ENCODE measurements at places on chromosomes 6 and 20.

DNA sequence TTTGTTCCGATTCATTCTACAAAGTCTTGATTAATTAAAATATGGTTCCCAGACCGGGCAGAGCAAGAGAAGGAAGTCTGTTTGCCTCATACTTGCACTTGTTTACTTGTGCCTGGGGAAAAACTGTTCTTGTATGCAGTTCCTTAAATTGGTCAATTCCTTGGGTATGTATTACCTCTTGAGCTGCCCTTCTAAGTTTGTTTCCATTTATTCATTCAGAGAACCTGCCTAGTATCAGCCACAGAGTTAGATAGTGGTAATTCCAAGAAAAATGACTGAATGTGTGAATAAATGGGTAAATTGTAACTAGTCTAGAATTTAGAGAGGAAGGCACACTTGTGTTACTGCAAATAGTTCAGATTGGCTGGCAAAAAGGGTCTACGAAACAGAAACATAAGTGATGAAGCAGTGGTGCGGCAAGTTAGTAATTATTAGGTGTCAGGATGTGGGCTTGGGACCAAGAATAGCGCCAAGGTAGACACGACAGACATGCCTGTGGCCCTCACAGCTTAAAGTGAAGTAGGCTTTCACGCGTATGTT is 525 bp upstream of the MAK start:
- DNase-seq, result peak; percentile 18

DNA sequence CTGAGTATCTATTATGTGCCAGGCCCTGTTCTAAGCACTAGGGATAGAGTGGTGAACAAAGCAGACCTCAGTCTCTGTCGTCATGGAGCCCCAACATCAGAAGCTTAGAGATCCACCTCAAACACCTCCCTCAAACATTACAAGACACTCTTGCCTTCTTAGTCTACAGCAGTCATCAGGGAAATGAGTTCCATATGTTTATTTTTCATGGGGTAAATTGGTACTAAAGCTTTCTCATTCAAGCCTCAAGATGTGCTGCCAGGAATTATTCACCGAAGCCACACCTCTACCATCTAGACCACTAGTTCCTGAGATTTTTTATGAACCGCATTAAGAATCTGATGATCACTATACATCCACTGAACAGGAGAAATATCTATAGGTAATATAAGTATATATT is 59.0 kb upstream of the TFB1M start:
- DNase-seq, result no peak

DNA sequence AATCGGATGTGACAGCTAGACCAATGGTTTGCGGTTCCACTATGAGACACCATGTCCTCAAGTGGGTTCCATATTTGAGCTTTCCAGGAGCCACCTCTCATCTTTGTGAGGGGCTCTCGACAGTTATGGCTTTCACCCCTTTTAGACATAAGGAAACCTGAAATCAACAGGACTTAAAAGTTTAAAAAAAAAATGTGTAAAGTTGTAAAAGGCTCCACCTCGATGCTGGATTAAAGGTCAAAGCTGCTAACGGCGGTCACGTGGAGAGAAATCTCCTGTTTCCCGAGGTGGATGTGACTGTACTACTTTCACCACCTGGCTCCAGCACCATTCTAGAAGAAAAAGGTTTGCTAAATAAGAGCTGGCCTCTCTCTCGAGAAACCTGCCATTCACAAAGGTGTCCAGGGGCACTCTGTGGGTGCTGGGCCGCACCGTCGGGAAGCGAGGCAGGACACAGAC is 542 bp downstream of the ATP5F1E start:
- no peak for DNase-seq

DNA sequence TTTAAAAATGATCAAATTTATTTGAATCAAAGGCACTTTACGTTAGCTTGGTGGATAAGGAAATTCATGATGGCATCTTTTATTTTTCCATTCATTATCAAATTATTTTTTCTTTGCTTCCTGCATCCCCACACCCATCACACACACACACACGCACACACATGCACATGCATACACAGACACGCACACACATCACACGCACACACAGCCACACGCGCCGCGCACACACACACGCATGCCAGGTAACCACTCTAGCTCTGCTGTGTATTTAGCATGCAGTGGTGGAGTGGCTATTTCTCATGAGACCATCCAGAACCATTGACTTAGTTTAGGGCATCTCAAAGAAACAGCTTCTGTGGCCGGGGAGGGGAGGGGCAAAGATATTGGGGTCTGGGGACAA is 47.0 kb downstream of the GNAS start:
- no peak for DNase-seq

- DNase-seq, result no peak
Measured at GRCh38 chr6:46044881-46045617, 29.4 kb upstream of the CLIC5 start.

DNA sequence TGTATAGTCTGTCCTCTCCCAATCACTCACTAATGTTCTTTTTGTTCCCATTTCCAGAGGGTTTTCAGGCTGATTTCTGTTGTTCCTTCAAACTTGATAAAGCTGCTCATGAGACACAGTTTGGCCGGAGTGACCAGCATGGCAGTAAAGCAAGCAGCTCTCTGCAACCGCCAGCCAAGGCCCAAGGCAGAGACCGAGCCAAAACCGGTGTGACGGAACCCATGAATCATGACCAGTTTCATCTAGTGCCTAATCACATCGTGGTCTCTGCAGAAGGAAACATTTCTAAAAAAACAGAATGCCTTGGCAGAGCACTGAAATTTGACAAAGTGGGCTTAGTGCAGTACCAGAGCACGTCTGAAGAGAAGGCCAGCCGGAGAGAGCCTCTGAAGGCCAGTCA is 14.8 kb upstream of the RPL7L1 start:
- DNase-seq, result no peak

DNA sequence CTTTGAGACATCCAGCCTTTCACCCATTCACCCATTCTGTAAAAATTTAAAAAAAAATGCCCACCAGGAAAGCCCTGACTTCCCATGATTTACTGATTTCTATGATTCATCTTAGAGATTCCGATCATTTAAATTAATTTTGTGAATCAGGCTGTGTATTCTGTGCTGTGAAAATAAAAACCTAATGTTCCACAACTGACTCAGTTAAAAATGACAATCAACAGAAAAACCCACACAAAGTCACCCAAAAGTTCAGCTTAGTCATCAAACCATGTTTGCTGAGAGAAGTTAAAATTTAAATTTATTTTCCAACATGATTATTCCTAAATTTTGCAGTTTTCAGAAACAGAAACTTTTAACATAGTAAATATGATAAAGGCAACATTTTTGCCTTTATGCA is 509.9 kb downstream of the TENT5A start:
- DNase-seq, result no peak

DNA sequence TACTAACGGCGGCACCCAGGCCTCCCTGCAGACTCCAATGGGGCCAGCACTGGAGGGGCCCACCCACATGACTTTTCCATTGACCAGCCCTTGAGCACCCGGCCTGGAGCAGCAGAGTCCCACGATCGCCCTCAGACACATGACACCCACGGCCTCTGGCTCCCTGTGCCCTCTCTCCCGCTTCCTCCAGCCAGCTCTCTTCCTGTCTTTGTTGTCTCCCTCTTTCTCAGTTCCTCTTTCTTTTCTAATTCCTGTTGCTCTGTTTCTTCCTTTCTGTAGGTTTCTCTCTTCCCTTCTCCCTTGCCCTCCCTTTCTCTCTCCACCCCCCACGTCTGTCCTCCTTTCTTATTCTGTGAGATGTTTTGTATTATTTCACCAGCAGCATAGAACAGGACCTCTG is 26.1 kb upstream of the FANCE start:
- no peak for DNase-seq

DNA sequence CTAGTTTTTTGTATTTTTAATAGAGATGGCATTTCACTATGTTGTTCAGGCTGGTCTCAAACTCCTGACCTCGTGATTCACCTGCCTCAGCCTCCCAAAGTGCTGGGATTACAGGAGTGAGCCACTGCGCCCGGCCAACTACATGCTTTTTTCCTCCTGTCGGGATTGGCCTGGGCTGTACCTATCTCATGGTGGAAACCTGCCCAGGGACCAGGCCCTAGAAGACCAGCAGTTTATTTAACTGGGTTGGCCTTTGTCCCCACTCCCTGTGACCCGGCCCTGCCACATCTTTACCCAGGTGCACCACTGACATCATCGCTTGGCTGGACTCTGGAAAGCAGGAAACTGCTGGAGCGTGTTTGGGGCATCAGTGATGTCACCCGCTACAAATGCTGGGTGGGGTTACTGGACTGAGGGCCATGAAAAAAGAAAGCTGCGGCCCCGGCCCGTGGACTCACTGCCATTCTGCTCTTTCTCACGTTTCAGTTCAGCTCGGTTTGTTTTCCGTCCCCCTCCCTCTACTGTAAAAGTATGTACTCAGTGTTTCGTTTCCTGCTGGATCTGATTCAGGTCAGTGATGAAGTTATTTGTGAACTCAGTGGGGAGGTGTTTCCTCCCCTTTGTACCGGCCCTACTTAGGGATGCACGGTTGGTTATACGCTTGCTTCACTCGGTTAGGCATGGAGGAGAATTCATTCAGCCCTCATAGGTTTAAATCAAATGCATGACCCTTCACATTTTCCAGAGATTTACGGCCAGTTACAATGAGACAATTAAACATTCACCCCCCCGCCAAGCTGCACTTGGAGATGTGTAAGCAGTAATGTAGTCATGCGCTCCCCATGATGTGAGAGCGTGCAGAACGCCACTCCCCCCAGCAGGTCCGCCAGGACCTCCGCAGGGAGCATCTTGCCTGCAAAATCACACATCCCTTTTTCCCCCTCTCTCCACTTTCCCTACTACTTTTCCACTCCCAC is 179.3 kb downstream of the MTHFD1L start:
- DNase-seq, result no peak

DNA sequence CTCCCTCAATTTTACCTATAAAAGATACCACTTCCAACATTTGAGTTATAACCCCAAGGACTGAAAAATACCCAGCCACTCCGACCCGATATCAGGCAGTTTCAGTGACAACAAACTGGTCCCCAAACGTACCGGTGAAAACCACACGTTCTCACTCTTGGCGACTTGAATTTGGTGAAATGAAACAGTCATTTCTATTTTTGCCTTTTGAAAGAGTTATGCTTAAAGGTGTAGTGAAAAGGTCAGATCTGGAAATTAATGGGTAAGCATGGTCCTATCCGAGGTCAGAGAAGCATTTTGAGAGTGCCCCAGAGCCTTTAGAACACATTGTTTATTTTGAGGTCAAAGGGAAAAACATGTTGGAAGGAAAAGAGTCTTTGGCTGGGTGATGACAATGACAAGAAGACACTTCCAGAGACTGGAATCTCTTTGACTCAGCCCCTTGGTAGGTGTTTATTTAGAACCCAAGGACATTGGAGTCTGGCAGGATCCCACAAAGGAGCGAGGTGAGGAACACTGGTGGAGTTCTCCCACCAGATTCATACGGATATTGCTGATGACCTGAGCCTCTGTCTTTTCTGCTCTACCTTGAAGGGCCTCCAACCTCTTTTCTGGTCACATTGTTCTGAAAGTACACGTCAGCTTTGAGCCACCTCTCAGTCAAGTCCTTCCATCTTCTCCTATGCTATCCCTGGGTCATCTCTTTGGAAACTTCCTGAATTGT is 235.0 kb downstream of the GMPR start:
- no peak for DNase-seq

- DNase-seq, result no peak
Measured at GRCh38 chr6:122571888-122572287, 38.3 kb upstream of the PKIB start.

- DNase-seq, result no peak
Measured at GRCh38 chr20:8375898-8376297, 243.8 kb downstream of the PLCB1 start.

DNA sequence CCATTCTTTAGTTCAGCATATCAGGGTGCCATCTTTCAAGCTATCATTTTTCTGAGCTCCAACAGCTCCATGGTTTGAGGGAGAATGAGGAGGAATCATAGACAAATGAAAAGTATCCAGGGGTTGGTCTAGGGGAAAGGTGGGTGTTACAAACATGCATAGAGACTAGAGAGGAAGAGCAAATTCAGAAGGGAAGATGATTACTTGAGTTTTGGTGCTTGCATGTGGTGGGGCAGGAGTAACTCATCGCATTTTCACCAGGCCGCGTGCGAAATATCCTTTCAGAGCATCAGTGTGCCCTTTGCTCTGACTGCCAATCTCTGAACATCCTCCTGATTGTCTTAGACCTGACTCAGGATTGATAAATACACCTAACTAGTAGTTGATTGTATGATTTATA is 7.7 kb upstream of the BICRAL start:
- no peak for DNase-seq

DNA sequence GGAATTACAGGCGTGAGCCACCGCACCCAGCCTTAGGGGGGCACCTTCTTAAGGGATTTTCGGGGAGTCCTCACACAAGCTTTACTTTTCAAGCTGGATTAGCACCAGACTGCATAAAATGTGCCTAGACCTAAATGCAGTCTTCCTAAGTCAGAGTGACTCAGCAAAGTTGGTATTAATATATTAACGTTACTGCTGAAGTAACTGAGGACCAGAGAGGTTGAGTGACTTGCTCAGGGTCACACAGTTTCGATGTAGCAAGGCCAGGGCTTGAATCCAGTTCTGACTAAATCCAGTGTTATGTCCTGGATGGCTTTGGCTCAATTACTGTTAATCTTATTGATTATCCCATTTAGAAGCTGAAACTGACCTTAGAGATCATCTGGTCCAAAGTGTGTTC is 13.4 kb downstream of the EDEM2 start:
- DNase-seq, result no peak
